Astrocyte of the spinal cord (primary cell): ENCODE measurements at places on chromosomes 3 and 15.

GRCh38 chr15:60272623-60273022, 125.2 kb downstream of the ANXA2 start:
- DNase-seq: no peak

DNA sequence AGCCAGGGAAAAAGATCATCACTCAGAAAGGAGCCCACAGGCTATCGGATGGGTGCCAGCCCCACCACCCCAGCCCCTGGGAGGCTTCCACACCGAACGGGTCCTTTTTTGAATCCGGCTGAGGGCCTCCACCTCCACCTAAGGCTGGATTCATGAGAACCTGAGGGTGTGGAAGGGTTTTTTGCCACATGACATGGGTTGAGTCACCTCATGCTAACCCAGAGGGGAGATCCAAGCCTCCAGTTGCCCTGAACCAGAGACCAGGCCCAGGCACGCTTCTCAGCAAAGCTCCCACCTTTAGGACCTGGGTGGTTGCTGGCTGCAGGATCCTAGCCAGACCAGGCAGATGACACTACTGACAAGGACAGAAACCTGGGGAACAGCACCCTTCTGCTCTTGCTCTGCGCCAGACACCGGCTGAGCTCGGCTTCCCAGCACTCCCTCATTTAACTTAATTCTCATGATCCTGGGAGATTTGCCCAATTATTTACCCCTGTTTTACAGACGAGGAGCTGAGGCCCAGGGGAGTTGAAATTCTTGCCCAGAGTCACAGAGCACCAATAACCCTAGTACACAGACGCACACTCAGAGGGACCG, 25.6 kb downstream of the DUSP7 start:
- no peak for DNase-seq

DNA sequence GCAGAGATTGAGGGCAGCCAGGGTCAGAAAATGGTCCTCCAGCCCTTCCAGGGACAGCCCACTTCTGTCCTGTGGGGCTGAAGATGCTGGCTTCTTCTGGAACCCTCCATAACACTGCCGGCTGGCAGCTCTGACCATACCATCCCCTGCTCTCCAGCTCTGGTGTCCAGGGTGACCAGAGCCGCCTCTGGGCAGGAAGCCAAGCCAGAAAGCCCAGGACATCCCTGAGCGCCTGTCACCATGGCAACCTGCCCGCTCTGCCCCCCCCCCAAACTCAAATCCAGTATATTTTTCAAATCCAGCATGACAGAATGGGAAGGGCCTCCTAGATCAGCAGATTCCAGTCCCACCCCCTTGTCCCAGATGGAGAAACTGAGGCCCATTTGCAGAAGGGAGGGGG, 420 bp upstream of the TMIE start:
- DNase-seq: no peak

DNA sequence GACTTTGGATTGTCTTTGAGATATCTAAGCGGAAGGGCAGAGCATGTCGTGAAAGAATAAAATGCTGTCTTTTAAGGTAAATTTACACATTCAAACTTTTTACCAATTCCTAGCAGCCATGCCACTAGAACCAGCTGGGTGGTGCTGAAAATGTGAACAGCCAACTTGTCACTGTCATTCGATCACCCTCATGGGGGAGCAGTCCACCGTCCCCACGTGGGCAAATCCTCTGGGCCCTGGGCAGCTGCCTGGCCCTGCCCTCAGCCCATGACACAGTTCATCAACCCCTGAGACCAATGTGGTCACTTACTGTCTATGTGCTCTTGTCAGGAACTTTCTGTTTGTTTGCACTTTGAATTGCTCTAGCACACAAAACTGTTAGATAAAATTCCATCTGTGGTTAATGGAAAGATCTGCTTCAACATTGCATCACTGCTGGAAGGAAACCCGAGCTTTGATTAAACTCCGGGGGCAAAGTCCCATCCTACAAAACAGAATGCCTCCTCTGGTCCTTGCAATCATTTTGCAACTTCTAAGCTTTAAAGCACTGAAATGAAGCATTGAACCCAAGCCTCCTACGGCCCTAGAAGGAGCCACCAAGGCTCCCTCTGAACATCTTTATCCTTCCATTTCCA, 50.1 kb downstream of the PCSK6 start:
- DNase-seq: no peak

- peak; percentile 76 for DNase-seq
Measured at GRCh38 chr3:132180337-132180791, 136.8 kb upstream of the ACP3 start.

GRCh38 chr3:171833789-171834460, 9.2 kb upstream of the TMEM212 start:
- DNase-seq: peak; percentile 56

GRCh38 chr15:37100109-37100965, at the start of gene MEIS2:
Gene MEIS2, minus strand, starts transcription at chr15:37100549. Its CDS starts 1,083 bp downstream, at chr15:37099466.
- peak; percentile 96 for DNase-seq

- no peak for DNase-seq
Measured at GRCh38 chr3:111414531-111414930, 127.5 kb upstream of the CD96 start.

DNA sequence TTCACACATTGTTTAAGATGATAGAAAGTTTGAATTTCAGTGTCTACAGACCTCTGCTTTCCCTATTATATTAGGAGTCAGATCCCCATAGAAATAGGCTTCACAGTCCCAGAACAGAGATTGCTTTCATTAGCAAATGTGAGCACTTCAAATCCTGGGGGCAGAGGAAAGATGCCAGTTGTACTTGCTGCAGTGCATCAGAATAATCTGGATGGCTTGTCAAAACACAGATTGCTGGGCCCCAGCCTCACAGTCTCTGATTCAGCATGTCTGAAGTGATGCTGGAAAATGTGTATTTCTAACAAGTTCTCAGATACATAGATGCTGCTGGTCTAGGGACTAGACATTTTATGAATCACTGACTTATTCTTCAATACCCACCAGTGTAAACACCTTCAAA, 375.2 kb downstream of the FGF12 start:
- DNase-seq: no peak

DNA sequence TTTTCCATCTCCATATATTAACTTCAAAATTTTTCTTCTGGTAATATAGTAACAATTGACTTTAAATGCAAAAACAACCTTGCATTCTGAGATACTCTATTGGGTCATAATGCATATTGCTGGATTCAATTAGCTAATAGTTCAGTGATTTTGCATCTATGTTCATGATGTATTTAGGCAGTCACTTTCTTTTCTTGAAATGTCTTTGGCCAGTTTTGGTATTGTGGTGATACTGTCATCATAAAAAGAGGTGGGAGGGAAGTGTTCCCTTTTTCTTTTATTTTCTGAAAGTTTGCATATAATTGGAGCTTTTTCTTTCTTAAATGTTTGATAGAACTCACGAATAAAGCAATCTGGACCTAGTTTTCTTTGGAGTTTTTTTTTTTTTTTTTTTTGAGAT, 67.4 kb upstream of the ZNF148 start:
- no peak for DNase-seq

GRCh38 chr3:8451696-8452095, 49.9 kb upstream of the LMCD1 start:
- peak; percentile 58 for DNase-seq

GRCh38 chr3:149919509-149919908, 51.2 kb downstream of the PFN2 start:
- DNase-seq: no peak

DNA sequence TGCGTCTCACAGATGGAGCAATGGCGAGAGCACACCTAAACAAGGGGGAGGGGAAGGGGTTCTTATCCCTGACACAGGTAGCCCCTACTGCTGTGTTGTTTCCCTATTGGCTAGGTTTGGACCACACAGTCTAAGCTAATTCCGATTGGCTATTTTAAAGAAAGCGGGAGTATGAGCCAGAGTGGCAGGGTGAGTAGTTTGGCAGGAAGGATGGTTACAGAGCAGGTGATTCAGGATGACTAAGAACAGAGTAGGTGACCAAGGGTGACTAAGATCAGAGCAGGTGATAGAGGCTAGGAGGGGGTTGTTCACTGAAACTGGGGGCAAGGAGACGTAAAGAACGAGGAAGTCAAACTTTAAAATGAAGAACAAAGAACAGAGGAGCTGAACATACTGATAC, 511.8 kb downstream of the EDEM1 start:
- no peak for DNase-seq

DNA sequence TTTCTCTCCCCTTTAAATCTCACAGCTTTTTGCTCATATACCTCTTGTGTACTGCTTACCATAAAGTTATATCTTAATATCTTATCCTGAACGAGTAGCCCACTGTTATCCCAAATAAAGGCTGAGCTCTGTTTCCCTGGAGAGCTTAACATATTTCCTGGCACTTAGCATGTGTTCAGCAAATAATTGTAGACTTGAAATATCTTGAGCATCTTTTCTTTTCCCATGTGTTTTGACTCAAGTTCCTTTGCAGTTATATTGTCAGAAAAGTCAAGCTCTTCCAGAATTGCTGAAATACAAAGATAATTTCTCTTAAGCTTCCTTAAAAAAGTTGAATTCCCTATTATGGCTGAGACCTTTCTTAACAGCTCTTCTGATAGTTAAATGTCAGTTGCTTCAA, 150.5 kb downstream of the LPP start:
- DNase-seq: no peak

DNA sequence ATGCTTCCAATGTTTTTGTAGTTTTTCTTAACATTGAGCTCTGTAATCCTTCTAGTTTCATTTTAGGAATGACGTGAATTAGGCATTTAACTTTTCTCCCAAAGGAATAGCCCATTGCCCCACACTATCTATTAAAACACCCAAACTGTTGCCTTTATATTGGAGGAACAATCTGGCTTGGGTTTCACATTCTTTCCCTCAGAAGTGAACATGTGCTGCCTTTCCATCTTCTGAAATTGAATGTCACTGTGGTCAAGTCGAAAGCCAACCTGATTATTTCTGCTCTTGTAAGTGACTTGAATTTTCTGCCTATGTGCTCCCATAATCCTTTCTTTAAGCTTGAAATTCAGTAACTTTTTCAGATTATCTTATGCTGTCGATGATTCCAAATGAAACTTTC, 214.5 kb downstream of the SLC9A9 start:
- no peak for DNase-seq

DNA sequence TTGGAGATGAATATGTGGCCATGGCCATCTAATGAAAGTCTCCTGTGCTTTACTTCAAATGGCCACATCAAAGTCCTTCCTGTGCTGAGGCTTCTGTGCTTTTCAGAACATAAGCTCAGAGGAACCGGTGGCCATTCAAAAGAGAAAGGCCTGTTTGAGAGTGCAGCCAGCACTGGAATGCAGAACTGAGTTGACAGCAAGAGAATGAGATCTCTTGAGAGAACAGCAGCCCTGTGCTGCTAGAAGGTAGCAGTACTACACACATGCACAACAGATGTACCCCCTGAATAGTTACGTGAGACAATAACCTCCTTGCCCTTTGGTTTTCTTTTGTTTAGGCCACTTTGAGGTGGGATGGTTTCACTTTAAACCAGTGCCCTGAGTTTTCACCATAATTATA, 292.5 kb downstream of the PTPRG start:
- no peak for DNase-seq

DNA sequence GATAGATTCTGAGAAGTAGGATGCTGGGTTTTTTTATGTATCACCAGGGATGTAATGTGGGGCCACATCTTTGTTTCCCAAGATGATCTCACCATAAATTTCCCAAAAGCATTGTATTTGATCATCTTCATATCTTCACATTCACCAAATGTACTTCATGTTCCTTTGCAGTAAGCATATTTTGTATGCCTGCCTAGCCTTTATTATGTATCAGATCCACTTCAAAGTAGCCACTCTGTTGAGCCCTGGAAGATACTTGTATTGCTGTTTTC, 14.2 kb upstream of the GATM start:
- DNase-seq: no peak

DNA sequence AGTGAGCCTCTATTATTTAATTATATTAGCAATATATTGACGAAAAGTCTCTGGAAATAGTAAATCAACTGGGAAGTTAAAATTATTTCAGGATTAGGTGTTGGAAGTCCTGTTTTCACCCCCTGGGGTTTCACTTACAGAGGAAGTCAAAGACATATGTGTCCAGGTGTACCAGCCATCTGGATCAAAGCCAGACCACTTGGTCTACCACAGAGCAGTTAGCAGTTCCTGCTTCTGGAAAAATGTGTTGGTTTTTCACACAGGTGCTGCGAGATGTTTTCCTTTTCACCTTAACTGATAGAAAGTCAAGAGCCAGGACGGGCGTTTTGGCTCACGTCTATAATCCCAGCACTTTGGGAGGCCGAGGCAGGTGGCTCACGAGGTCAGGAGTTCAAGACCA, 13.1 kb downstream of the MME start:
- DNase-seq: no peak

DNA sequence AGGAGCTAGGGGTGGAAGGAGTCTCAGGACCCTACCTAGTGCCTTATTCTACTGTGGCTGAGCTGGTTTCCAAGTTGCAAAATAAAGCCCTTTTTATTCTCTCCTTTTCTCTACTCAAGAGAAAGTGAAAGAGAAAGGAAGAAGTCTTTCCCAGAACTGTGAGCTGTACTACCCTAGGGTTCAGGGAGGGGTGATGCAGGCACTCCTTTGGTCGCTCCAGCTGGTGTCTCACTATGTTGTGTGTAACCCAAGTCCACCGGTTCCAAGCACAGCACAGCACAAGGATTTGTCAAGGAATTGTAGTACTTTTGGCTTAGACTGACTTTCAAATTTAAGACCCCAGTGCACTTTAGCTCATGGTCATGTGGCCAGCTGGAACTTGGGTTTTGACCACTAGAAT, 1721.7 kb downstream of the OTOL1 start:
- DNase-seq: no peak

- no peak for DNase-seq
Measured at GRCh38 chr3:158640646-158641045, 3.7 kb upstream of the GFM1 start.

DNA sequence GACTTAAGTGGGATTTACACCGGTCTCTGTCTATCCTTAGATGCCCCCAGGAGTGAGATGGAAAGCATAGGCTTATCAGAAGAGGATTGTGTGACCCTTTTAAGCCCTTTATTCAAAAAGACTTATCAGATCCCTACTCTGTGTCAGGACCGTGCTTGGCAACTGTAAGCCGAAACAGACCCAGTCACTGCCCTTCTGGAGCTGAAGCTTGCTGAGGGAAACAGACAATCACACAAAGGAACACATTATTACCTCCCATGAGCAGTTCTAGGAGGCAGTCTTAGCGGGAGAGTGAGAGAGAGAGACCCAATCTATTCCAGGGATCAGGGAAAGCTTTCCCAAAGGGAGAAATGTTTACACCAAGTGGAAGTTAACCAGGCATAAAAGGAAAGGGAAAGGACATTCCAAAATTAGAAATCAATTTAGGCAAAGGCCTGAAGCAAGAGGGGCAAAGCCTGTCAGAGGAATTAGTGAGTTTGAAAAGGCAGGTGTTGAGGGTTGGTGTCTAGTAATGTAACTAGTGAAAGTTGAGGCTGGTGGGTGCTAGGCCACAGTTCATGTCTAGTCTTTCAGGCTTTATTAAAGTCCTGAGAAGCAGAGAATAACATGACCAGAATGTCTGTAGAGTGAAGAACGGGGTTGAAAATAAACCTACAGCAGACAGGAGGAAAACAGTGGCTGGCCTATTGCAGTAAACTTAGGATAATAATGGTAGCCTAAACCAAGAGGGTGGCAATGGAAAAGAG, 86.7 kb downstream of the THBS1 start:
- no peak for DNase-seq

- DNase-seq: no peak
Measured at GRCh38 chr15:37984368-37984767, 49.9 kb downstream of the TMCO5A start.

GRCh38 chr3:186440891-186441290, 78.9 kb upstream of the DGKG start:
- no peak for DNase-seq
